ENCODE measurements at places on chromosomes 2 and 18. TPM values are rescaled to one million over a fixed set of nuclear protein-coding genes. Genes with fewer than 3 reads are reported as not detected.

REG1B gene
- not detected for polyA plus RNA-seq

GCG gene
- polyA plus RNA-seq = not detected

TMEM182 gene
- polyA plus RNA-seq = 7.8 TPM

ADRA2B gene
- not detected for polyA plus RNA-seq

C1QL2 gene
- polyA plus RNA-seq = not detected
